T-helper 17 cell (primary cell): ENCODE measurements at places on chromosomes 4 and X.

DNA sequence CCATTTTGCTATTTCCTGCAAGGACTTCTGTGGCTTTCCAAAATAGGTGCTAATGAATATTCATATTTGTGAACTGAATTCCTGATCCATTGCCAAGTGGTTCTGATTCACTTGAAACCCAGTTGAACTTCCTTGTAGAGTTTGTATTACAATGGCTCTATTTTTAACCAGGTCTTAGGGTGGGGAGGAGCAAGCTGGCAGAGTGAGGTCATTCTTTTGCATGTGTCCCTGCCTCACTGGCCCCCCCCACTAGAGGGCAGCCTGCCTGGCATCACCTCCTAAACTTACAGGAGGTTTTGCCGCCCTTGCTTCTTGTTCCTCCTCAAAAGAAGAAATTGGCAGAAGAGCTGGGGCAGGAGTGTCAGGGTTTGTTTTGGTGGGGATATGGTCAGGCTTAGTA is 10.5 kb downstream of the PTTG2 start:
- DNase-seq, result peak; percentile 53

- no peak for DNase-seq
These were observed 55.9 kb upstream of the GABRA2 start for GRCh38 chr4:46445710-46446314.

DNA sequence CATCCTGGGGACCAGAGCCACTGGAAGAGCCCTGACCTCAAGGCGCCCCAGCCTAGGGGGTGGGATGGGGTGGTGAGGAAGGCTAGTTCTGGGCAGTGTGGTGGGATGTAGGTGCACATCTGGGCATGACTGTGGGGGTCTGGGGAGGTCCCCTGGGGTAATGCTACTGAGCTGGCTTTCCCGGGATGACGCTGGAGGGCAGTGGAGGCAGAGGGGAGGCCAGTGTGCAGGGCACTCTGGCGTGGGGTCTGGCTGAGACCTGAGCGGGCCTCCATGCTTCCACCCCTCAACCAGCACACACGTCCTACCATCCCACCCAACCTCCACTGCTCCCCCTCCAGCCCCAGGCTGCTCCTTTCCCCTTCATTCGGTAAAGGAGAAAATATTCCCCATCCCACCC is 4.8 kb upstream of the SH3BP2 start:
- DNase-seq, result no peak

GRCh38 chrX:137549073-137549472 is 16.9 kb upstream of the ZIC3 start:
- no peak for DNase-seq

DNA sequence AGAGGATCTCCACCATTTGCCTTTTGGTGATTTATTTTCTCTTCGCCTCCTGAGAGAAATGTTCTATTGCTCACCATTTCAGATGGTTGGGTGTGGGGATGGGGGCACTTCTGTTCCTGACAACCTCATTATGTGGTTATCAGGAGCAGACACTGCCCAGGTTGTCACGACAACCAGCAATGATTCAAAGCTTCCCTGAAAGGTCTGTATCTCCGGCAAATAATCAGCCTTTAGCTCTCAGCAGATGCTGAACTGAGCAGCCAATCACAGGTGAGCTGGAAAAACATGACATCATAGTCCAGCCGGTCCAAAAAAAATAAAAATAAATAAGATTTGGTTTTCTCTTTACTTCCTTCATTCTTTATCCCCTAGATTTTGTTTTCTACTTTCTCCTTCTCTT is 5.5 kb upstream of the PAK3 start:
- no peak for DNase-seq

GRCh38 chr4:30922625-30923024 is 202.5 kb downstream of the PCDH7 start:
- DNase-seq, result no peak

GRCh38 chr4:13164783-13165331 is 319.3 kb downstream of the RAB28 start:
- no peak for DNase-seq

- no peak for DNase-seq
These were observed 6.3 kb upstream of the HSPA4L start for GRCh38 chr4:127775843-127776242.

GRCh38 chrX:133607419-133608348 is 192.4 kb upstream of the GPC4 start:
- DNase-seq, result no peak

GRCh38 chr4:2689114-2689513 is 67.0 kb downstream of the TNIP2 start:
- no peak for DNase-seq

GRCh38 chr4:1898681-1899080 is 27.5 kb downstream of the NSD2 start:
- DNase-seq, result no peak

- no peak for DNase-seq
These were observed 128.8 kb downstream of the GPAT3 start for GRCh38 chr4:83664741-83665140.

DNA sequence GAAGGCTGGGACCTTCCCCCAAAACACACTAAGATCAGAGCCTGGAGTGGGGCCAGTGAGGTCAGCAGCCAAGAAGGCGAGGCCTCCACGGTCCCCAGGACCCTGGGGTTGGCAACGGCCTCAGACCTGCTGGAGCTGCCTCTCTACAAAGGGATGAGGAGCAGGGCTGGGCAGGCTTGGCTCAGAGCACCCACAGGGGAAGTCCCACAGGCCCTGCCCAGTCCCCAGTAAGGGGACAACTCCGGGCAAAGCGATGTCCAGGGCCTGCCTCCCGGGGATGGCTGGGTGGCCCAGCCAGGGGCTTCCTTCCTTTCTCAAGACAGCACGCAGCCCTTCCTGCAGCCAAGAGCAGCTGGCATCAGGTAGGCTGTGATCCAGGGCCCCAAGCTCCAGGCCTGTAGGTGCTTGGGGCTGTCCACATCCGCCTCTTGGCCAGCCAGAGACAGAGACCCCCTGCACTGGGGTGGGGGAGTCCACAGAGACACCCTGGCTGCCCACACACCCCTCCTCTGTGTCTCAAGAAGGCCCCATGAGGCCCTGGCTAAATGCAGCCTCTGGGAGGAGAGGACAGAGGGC is 5.7 kb downstream of the MXD4 start:
- DNase-seq, result no peak

DNA sequence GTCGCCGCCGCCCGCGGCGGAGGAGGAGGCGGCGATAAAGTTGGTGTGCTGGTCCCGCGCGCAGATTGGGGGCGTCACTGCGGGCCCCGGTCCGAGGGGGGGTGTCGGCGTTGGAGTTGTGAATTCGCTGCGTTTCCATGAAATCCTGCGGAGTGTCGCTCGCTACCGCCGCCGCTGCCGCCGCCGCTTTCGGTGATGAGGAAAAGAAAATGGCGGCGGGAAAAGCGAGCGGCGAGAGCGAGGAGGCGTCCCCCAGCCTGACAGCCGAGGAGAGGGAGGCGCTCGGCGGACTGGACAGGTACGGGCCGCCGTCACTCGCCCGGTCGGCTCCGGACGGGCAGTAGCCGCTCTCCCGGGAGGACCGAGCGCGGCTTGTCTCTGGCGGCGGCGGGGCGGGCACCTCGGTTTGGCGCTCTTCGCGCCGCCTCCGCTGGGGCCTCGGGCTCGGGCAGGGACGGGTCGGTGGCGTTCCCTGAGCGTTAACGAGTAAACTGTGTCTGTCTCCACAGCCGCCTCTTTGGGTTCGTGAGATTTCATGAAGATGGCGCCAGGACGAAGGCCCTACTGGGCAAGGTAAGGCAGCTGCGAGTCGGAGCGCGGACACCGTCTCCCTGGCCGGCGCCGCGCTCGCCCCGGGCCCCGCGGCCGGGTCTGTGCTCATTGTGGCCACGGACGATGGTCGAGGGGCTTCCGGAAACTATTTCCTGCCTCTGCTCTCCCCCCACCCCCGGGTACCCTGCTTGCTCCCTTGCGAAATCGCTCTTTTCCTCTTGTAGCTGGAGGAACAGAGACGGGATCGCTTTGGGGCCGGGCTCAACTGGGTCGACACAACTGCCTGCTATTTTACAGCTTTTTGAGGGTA is 658 bp downstream of the KDM6A start:
- peak; percentile 19 for DNase-seq

- DNase-seq, result no peak
These were observed 26.5 kb downstream of the OTUD4 start for GRCh38 chr4:145153904-145154298.

GRCh38 chrX:17521871-17522693 is 147.1 kb downstream of the NHS start:
- DNase-seq, result no peak

GRCh38 chr4:7226439-7226838 is 34.1 kb downstream of the SORCS2 start:
- no peak for DNase-seq

DNA sequence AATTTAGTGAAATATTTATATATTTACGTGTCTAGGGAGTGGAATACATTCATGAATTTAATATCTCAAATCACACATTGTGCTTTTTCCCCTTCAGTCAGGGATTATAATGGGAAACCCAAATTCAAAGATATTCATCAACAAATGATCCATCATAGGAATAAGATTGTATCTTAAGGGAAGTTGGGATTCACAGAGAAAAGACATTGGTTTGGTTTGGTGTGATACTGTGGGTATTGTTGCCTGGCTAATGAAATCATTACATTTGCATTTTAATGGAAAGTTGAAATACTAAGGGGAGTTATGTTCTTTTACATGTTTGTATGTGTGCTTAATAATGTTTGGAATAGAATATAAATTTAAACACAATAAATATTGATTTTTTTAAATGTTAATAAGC is 1.7 kb downstream of the TET2 start:
- no peak for DNase-seq

GRCh38 chr4:89708903-89709421 is 128.0 kb downstream of the SNCA start:
- DNase-seq, result no peak

DNA sequence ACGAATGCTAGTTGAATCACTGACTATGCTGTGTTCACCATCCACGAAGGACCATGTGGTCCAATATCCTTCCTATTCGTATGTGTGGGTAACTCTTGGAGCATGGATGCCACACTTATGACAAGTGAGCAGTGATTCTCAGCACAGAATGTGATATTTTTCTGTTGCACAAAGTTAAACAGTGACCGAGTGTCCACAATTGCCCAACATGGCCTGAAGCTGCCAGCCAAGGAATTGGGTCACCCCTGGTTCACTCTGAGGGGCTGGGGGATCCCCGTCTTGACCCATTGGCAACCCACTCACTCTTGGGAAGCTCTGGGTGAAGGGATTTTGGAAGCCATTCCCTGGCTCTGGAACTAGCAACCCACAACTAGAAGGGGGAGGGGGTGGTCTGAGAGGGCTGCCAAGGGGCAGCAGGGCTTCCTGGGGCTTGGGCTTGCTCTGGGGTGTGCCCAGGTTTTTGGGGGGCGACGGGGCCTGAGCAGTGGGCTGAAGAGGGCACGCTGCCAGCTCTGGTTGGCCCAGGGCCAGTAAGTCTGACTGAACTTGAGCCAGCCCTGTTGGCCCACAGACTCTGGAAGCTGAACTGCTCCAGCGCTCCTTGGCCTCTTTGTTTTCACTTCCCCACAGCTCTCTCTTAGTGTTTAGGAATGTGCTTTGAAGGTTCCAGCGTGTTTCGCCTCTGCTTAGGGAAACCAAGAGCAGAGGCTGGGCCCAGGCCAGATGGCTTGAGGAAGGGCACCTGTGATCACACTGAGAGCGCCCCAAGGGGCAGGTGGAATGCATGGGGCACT is 43.1 kb upstream of the BCOR start:
- no peak for DNase-seq

GRCh38 chrX:15475021-15475420 is 18.1 kb downstream of the PIR start:
- no peak for DNase-seq

DNA sequence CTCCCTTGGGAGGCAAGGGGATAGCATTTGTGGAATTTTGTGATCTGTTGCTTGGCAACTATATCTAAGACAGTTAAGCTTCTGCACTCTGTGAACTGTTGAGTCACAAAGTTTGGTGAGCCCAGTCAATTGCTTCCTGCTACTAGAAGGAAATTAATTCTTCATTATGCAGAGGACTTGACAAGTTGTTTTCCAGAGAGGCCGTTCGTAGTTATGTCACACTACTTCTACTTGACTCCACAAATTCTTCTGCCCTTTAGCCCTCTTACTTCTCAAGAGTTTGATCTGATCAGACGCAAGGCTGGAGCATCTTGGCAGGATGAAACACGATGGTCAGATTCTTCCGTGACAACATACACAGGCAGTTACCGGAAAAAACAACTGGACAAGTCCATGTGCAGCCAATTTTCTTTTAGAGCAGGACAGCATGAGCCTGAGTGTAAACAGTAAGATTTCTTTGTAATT is at the start of gene C4orf51:
TSS of gene C4orf51 (plus strand) at position 156 of the 465 bp plus-strand sequence. CDS start at position 214, 58 bp downstream.
- DNase-seq, result no peak

- DNase-seq, result no peak
These were observed 121.1 kb upstream of the ATP6AP2 start for GRCh38 chrX:40459571-40460158.

GRCh38 chr4:6271206-6271605 is 1.6 kb downstream of the WFS1 start:
- no peak for DNase-seq

GRCh38 chrX:119698845-119699244 is 5.9 kb upstream of the SEPTIN6 start:
- no peak for DNase-seq

DNA sequence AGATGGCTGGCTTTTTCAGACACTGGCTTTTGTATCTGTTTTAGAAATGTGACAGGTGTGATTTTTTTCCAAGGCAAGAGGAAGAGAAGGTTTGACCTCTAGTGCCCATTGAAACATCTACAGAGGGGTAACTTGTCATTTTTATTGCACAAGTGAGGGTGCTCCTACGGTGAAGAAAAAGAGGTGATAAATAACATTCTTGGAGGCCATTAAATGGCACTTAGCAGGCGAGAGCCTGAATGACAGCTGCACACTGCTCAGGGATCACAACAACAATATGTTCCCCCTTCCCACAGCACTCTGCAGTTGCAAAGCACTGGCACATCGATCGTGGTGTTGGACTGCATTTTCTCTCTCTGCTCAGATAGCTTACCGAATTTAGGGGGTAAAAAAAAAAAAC is 22.9 kb downstream of the FAM184B start:
- no peak for DNase-seq

- no peak for DNase-seq
These were observed 580.6 kb downstream of the EPHA5 start for GRCh38 chr4:65089666-65090065.

DNA sequence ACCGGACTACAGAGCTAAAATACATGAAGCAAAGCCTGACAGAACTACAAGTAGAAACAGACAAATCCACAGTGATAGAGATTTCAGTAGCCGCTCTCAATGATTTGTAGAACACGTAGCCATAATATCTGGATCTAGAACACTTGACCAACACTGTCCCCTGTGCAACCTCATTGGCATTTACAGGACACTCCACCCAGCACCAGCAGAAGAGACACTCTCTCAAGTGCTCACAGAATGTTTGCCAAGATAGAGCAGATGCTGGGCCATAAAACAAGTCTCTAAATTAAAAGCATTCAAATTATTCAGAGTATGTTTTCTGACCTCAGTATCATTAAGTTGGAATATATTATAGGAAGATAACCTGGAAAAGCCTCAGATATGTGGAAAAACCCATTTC is 21.7 kb downstream of the HTT start:
- DNase-seq, result no peak

GRCh38 chr4:81757691-81758090 is 286.0 kb upstream of the RASGEF1B start:
- no peak for DNase-seq

- no peak for DNase-seq
These were observed 304.2 kb downstream of the TENM3 start for GRCh38 chr4:182547435-182547834.
